MCF 10A (cell line): ENCODE measurements at places on chromosomes 3 and 15.

GRCh38 chr3:135085652-135086436 is 290.8 kb downstream of the EPHB1 start:
- no peak for DNase-seq
- H3K27me3 ChIP-seq = no peaks in the 10 kb centered on the region
- no peak overlapping the region for H3K4me3 ChIP-seq
- no peaks in the 10 kb centered on the region for H3K36me3 ChIP-seq

- peak; percentile 97 for DNase-seq
- H3K27me3 ChIP-seq = no peaks in the 10 kb centered on the region
- H3K4me1 ChIP-seq = peaks cover 25% of the 10 kb centered on the region
- peak overlapping the region; percentile 87 for H3K27ac ChIP-seq
- no peaks in the 10 kb centered on the region for H3K36me3 ChIP-seq
These were observed 768.5 kb upstream of the CFAP20DC start for GRCh38 chr3:59818033-59818918.

- H3K4me3 ChIP-seq = no peak overlapping the region
- H3K36me3 ChIP-seq = peaks cover 9% of the 10 kb centered on the region
- peak overlapping the region; percentile 39 for H3K27ac ChIP-seq
- no peak for DNase-seq
- no peaks in the 10 kb centered on the region for H3K27me3 ChIP-seq
These were observed 8.8 kb downstream of the FILIP1L start for GRCh38 chr3:100105501-100105900.

DNA sequence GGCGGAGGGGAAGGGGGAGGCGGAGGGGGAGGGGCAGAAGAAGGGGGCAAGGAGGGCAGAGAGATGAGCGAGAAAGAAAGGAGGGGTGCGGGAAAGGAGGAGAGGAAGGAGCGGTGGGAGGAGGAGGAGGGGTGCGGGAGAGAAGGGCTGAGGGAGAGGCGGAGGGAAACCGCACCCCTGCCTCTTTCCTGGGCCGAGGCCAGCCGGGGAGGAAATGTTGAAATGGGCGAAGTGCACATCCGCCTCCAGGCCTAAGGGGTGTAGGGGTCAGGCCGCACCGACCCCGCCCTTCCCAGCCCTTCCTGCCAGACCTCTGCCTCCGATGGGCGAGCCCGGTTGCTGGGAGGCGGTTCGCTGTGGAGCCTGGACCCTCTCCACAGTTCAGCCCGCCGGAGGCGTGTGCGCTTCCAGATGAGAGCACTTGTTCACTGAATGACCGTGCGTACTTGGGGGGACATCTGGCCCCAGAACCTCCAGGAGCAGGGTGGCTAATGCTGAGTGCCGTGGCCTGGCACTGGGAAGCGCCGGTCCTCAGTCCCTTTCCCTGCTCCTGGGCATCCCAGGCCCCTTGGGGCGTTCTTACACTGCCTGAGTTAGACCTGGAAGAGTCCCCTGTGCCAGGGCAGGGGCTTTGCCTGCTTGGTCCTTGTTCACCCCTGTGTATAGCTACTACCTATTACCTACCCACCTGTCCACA is 110.3 kb upstream of the KLF13 start:
- peak overlapping the region; percentile 68 for H3K4me3 ChIP-seq
- peaks cover 6% of the 10 kb centered on the region for H3K36me3 ChIP-seq
- peak; percentile 98 for DNase-seq
- peaks cover 16% of the 10 kb centered on the region for H3K4me1 ChIP-seq
- H3K27me3 ChIP-seq = no peaks in the 10 kb centered on the region

- H3K27me3 ChIP-seq = peaks cover 64% of the 10 kb centered on the region
- H3K27ac ChIP-seq = no peak overlapping the region
- peaks cover 6% of the 10 kb centered on the region for H3K36me3 ChIP-seq
- no peak for DNase-seq
- no peaks in the 10 kb centered on the region for H3K4me1 ChIP-seq
- H3K4me3 ChIP-seq = no peak overlapping the region
These were observed 591.1 kb downstream of the GBE1 start for GRCh38 chr3:81170298-81170697.

- H3K4me1 ChIP-seq = peaks cover 6% of the 10 kb centered on the region
- H3K36me3 ChIP-seq = peaks cover 6% of the 10 kb centered on the region
- H3K4me3 ChIP-seq = no peak overlapping the region
These were observed 24.7 kb downstream of the CIP2A start for GRCh38 chr3:108564564-108564963.

GRCh38 chr3:95036526-95037021 is 973.7 kb downstream of the NSUN3 start:
- H3K36me3 ChIP-seq = no peaks in the 10 kb centered on the region
- no peak for DNase-seq
- no peaks in the 10 kb centered on the region for H3K4me1 ChIP-seq

- no peaks in the 10 kb centered on the region for H3K4me1 ChIP-seq
- peak; percentile 69 for DNase-seq
- no peak overlapping the region for H3K27ac ChIP-seq
These were observed 24.1 kb upstream of the OR5K4 start for GRCh38 chr3:98329392-98330124.

DNA sequence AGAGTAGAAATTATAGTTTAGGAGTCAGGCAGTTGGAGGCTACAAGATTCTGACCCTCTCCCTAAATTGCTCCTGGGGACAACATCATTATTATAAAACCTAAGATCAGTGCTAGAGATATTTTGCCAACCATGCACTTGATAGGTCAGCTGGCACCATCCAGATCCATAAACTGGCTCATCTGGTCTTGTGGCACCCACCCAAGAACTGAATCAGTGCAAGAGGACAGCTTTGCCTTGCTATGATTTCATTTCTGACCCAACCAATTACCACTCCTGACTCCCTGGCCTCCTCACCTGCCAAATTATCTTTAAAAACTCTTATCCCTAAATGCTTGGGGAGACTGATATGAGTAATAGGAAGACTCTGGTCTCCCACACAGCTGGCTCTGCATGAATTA is 461.1 kb upstream of the TGFBR2 start:
- H3K27ac ChIP-seq = no peak overlapping the region
- H3K4me3 ChIP-seq = no peak overlapping the region
- H3K36me3 ChIP-seq = no peaks in the 10 kb centered on the region
- peak; percentile 13 for DNase-seq

DNA sequence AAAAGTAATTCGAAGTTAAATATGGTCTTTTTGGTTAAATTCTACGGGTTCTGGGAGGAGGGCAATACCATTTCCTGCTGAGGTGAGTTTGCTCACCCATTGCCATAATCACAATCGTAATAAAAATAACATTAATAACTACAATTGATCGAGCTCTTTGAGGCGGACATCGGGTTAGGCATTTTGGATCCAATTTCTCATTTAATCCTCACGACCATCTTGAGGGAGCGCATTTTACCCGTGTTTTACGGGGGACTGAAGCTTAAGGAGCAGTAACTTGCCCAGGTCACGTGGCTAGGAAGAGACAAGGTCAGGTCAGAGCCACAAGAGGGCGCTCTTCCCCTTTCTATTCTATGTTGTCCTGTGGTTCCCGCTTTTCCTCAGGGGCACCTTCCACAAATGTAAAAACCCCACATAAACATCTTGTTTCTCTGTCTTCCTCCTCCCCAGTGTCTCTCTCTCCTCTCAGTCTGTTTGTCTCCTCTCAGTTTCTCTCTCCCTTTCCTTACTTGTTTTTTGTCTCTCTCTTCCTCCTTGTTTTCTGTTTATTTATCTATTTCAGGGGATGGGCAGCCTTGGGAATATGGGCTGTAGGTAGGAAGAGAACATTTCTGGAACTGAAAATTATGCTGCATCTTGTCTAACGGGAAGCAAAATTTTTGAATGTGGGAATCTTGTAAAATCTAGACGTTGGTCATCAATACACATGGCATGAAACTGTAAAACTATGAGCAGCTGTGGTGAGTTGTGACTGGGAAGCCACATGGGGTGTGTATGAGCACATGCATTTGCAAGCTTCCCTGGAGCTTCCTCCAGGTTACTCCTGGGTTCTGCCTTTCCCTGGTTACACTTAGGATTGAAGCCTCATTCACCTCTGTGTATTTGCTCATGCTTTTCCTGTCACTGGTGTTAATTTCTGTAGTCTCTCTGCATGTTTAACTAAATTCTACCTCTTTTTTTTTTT is 71.0 kb downstream of the SQOR start:
- H3K4me1 ChIP-seq = peaks cover 22% of the 10 kb centered on the region
- peak; percentile 86 for DNase-seq
- H3K27me3 ChIP-seq = no peaks in the 10 kb centered on the region
- H3K36me3 ChIP-seq = no peaks in the 10 kb centered on the region
- H3K27ac ChIP-seq = peak overlapping the region; percentile 79
- peak overlapping the region; percentile 87 for H3K4me3 ChIP-seq

- peaks cover 9% of the 10 kb centered on the region for H3K4me1 ChIP-seq
- H3K4me3 ChIP-seq = no peak overlapping the region
- DNase-seq = no peak
- H3K27me3 ChIP-seq = no peaks in the 10 kb centered on the region
These were observed 375.3 kb downstream of the LPP start for GRCh38 chr3:188529228-188529627.

GRCh38 chr15:98648654-98649471 is 524 bp downstream of the IGF1R start:
- H3K4me1 ChIP-seq = peaks cover 22% of the 10 kb centered on the region
- peak overlapping the region; percentile 83 for H3K27ac ChIP-seq
- peak overlapping the region; percentile 89 for H3K4me3 ChIP-seq
- peak; percentile 63 for DNase-seq
- H3K27me3 ChIP-seq = peaks cover 35% of the 10 kb centered on the region

- no peak overlapping the region for H3K27ac ChIP-seq
- DNase-seq = no peak
- H3K4me3 ChIP-seq = no peak overlapping the region
- H3K27me3 ChIP-seq = peaks cover 41% of the 10 kb centered on the region
- H3K36me3 ChIP-seq = no peaks in the 10 kb centered on the region
These were observed 44.4 kb downstream of the AGTR1 start for GRCh38 chr3:148742118-148742517.

GRCh38 chr3:66439666-66440344 is 61.0 kb downstream of the LRIG1 start:
- no peaks in the 10 kb centered on the region for H3K27me3 ChIP-seq
- no peak overlapping the region for H3K4me3 ChIP-seq
- H3K27ac ChIP-seq = no peak overlapping the region
- peaks cover 42% of the 10 kb centered on the region for H3K4me1 ChIP-seq

DNA sequence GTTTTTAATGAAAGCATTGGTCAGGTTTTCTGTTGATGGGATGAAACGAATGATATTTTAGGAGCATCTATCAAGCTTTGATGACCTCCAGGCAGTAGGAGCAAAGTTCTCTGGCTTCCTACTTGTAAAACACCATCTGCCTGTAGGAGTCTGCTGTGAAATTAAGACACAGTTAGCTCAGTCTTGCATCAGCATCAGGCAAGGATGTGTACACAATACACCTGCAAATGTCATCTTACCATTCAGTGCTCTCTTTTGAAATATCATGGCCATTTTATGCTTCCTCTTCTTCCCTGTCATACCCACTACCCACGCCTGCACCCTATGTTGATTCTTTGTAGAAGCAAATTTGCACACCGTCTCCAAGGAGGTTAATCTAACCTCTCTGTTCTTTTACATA is 38.2 kb downstream of the B3GALNT1 start:
- no peak overlapping the region for H3K4me3 ChIP-seq
- no peak for DNase-seq
- H3K36me3 ChIP-seq = no peaks in the 10 kb centered on the region
- no peaks in the 10 kb centered on the region for H3K27me3 ChIP-seq
- H3K27ac ChIP-seq = no peak overlapping the region

- no peak for DNase-seq
- peaks cover 10% of the 10 kb centered on the region for H3K36me3 ChIP-seq
- H3K4me3 ChIP-seq = peak overlapping the region; percentile 68
- H3K27me3 ChIP-seq = no peaks in the 10 kb centered on the region
- peaks cover 12% of the 10 kb centered on the region for H3K4me1 ChIP-seq
These were observed 1.5 kb upstream of the SKIL start for GRCh38 chr3:170355738-170356595.

DNA sequence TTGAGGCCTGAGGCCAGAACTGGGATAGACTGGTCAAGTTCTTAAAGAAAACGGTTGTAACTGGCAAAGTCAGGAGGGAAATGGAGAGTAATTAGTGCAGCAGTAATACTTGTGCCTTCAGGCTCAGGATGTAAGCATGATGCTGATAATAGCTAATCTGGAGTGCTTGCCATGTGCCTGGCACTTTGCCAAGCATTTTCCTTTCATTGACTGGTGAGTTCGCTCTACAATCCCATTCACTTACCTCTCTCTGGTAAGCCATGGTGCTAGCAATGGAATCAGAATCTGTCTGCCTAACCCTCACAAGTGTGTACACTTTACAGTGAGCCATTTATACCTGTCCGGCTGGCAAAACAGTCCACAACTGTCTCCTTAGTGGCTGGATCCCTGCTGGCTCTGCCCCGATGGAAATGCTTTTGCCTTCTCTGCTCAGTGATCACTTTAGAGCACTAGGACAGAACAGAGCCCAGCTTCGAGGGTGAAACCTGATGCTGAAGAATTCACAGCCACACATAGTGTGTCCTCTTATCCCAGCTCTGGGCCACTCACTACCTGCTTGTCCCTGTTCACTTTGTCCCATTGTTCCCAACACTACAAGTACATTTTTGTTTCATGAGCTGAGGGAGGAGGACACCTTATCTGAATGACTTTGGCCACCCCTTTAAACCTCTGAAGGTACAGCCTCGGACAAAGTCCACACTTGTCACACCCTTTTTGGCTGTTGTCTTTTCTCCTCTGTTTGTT is 10.3 kb downstream of the CHP1 start:
- H3K4me3 ChIP-seq = no peak overlapping the region
- DNase-seq = no peak
- H3K4me1 ChIP-seq = no peaks in the 10 kb centered on the region
- peaks cover 41% of the 10 kb centered on the region for H3K36me3 ChIP-seq
- no peak overlapping the region for H3K27ac ChIP-seq

GRCh38 chr3:51384055-51384725 is 901 bp upstream of the MANF start:
- H3K36me3 ChIP-seq = peaks cover 9% of the 10 kb centered on the region
- H3K27me3 ChIP-seq = no peaks in the 10 kb centered on the region
- peak overlapping the region; percentile 98 for H3K27ac ChIP-seq
- no peak for DNase-seq
- H3K4me1 ChIP-seq = peaks cover 22% of the 10 kb centered on the region

- H3K4me1 ChIP-seq = peaks cover 11% of the 10 kb centered on the region
- H3K4me3 ChIP-seq = no peak overlapping the region
- DNase-seq = peak; percentile 29
These were observed 50.7 kb downstream of the ADAMTS17 start for GRCh38 chr15:100291106-100291505.

- H3K4me3 ChIP-seq = no peak overlapping the region
- no peaks in the 10 kb centered on the region for H3K27me3 ChIP-seq
- no peak for DNase-seq
These were observed 128.0 kb downstream of the BBX start for GRCh38 chr3:107650788-107651187.

DNA sequence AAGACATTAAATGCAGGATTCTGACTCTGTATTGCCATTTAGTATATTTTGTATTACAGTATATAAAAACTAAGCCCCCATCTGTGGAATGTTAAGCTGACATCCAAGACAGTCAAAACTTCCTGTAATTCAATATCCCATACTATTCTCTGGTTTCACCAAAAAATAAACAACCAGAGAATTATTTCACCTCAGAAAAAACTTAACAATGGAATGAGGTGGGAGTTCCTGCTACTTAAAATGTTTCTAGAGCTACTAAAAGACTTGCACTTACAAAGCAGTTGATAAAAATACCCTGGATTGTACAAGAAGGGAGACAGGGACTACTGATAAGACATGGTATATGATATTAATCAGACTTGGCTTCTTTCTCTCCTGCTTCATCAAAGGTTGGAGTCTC is 8.3 kb downstream of the ARL13B start:
- H3K4me3 ChIP-seq = no peak overlapping the region
- no peak for DNase-seq
- H3K36me3 ChIP-seq = no peaks in the 10 kb centered on the region
- H3K27ac ChIP-seq = no peak overlapping the region
- H3K27me3 ChIP-seq = no peaks in the 10 kb centered on the region
- H3K4me1 ChIP-seq = peaks cover 5% of the 10 kb centered on the region
